Stimulated activated CD8-positive, alpha-beta memory T cell treated with anti-CD3 and anti-CD28 coated beads, Interleukin-4, amount 100 ng/mL, for 1 hour (primary cell): ENCODE measurements at places on chromosomes 1 and 21.

DNA sequence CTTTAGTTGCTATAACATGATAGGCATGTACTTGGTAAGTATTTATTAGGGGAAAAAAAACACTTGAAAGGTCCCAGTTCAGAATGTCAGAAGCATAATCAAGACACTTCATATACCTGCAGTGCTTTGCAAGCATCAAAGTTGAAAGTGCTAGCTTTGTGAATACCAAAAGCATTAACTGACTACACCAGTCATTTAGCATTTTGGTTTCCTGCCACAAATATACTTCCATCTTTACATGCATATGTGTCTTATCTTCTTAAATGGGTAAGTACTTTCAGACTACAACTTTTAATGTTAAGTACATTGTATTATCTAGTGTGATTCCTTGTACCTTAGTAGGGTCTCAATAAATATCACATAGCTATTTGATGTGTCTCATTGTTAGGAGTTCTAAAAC, 43.7 kb downstream of the AKT3 start:
- no peak for DNase-seq

GRCh38 chr1:10694274-10694632, 102.2 kb downstream of the CASZ1 start:
- no peak for DNase-seq

DNA sequence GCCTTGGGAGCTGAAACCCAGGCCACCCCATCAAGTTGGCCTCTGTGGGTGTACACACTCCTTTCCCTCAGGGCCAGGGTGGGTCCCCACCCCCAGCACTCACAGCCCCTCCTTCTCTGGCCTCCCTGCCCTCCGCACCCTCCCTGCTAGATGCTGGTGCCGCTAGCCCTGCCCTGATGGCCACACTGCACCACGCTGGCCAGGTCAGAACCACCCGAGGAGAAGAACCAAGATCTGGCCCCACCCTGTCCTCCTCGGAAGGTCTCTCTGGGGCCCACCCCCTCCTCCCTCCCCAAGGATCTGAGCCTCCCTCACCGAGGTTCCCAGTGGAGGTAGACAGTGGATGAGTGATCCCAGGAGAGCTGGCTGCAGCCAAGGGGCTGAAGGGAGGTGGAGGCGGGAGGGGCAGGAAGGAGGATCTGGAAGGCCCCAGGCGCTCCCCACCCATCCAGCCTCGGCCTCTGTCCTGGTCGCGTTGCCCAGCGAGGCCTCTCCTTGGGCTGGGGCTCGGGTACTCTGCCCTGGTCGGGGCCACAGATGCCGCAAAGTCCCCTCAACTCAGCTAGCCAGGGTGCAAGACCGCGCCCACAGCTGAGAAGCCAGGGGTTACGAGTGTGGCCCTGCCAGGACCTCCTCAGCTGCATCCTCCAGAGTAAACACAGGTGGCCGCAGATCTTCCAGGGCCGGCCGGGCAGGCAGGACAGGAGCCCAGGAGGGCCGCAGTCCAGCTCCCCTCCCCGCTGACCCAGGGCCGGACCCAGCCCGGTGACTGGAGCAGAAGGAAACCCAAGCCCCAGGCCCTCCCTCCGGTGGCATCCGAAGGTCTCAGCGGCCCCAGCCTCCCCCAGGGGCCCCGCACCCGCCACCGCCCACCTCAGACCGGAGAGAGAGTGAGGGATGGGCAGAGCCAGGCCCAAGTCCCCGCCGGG, 5.2 kb downstream of the B3GALT6 start:
- no peak for DNase-seq

GRCh38 chr1:107451715-107452114, 310.9 kb downstream of the NTNG1 start:
- no peak for DNase-seq

- DNase-seq, result no peak
Observed at GRCh38 chr1:105664495-105664894, 1392.0 kb upstream of the PRMT6 start.

DNA sequence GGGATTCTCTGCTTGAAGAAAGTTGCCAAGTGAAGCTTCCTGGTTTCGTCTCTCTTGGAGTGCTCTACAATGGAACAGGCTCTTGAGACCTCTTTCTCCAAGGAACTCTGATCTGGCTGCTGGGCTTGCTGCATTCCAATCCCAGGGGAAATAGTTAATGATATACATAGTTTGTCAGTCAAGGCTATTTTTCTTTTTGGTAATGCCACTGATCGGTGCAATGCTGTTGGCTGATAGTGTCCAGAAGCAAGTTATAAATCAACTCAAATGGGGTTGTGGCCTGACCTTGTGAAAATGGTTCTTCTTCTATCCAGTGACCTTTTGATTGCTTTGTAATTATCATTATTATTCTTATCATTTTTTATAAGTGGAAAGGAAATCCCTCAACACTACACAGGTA, 48.4 kb upstream of the TNFSF18 start:
- DNase-seq, result no peak

GRCh38 chr1:225319871-225320270, 108.0 kb downstream of the LBR start:
- no peak for DNase-seq

DNA sequence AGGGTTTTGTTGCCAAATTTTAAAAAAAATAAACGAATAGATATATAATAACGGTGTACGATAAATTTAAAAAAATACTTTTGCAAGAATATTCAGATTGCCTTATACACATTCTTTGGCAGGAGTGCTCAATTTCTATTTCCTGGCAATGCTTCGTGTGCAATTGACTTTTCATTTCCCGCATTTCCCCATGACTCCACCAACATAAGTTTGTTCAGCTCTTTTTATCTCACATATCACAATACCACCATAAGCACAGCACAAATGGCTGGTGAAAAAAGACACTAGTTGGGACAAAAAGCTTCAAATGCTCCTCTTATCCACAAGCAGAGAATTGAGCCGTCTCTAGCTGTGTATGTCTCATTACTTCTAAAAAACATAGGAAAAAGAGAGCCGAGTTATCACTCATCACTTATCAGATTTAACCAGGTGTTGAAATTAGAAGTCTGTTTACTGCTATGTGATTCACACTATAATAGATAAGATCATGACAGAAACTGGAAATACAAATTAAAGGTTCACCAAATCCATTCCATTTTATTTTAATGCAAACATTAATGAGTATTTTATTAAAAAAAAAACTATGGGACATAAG, 28.9 kb upstream of the RGS1 start:
- DNase-seq, result no peak

GRCh38 chr1:187537936-187538335, 709.2 kb downstream of the PLA2G4A start:
- no peak for DNase-seq

DNA sequence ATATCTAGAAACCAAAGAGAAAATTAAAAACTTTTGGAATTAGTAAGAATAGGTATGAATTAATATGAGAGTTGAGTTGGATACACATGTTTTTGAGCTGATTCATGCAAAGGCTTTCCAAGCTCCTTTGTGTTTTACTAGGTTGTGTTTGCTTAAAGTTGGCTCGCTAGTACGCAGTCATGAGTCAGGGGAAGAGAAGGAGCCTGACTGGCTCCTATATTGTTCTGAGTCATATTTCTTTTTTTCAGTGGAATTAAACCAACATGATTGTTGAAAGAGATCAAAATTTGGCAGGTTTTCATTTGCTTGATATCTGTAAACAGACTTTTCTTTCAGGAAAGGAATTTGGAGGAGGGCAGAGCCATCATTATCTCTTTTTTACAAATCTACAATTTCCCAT, 66.7 kb downstream of the MAGI3 start:
- no peak for DNase-seq

GRCh38 chr1:46148318-46148717, 15.9 kb upstream of the PIK3R3 start:
- no peak for DNase-seq

DNA sequence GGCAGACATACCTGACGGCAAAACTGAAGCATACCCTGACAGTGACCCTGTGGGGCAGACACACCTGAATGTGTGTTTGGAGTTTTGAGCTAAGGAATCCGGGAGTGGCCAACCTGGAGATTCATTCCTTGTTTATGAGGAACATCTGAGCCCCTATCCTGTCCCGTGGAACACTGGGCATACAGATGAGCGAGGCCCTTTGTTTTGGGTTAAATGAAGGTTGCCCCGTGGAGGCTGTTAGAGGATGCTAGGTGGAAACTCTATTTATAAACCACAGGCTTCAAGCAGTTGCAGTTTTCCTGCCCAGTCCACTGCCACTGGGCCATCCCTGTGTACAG, 18.1 kb downstream of the GALNT2 start:
- DNase-seq, result no peak

DNA sequence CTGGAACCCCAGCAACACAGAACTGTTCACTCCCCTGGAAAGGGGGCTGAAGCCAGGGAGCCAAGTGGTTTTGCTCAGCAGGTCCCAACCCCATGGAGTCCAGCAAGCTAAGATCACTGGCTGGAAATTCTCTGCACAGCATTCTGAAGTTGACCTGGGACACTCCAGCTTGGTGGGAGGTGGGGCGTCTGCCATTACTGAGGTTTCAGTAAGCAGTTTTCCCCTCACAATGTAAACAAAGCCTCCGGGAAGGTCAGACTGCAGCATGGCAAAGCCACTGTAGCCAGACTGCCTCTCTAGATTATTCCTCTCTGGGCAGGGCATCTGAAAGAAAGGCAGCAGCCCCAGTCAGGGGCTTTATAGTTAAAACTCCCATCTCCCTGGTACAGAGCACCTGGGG, 59.7 kb downstream of the INKA2 start:
- no peak for DNase-seq

DNA sequence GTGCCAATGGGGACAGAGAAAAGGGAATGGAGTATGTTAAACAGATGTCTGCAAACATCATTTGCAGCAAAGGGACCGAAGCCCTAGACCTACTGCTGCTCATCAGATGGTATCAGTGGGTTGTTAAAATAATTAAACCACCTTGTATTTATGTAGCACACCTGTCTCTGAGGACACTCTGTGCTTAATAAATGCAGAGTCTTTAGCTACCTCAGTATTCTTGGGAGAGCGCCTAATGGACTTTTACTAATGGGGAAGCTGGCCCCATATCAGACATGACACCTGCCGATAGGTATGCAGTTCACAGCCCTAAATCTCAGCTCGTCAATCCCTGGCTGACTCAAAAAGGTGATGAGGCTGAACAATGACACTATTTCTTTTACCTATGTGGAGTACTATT, 54.4 kb downstream of the SYT6 start:
- DNase-seq, result no peak

DNA sequence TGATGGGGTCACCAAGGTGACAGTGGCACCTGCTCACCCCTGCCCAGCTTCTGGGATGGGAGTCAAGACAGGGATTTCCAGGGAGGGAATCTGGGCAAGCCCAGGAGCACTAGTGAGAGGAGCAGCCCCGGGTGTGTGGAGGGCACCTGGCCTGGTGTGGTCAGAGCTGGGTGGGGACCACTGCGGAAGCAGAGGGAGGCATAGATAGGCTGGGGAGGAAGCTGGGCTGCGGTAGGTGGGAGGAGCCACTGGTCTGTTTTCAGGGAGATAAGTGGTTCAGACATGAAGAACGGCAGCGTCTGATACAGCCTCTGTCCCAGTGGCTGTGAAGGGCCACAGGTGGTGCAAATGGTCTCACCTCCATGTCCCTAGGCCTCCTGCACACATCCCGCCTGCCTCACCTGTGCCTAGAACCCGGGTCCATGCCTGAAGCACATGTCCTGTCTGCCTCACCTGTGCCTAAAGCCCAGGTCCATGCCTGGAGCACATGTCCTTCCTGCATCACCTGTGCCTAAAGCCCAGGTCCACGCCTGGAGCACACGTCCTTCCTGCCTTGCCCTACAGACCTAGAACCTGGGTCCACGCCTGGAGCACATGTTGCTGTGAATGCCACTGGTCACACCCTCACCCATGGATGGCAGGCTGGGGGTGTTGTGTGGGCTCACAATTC, 325.9 kb upstream of the AJAP1 start:
- DNase-seq, result no peak
